ENCODE measurements at places on chromosomes 7 and 10. TPM values are rescaled to one million over a fixed set of nuclear protein-coding genes. Genes with fewer than 3 reads are reported as not detected.

ELMO1 gene
- total RNA-seq: 0.14 TPM

PPP1R3C gene
- total RNA-seq: 20.8 TPM

OR2A1 gene
- total RNA-seq: not detected

UBE2D1 gene
- 19.0 TPM for total RNA-seq

OAT gene
- 124 TPM for total RNA-seq

PTPRN2 gene
- under 0.01 TPM for total RNA-seq

GIMAP1 gene
- not detected for total RNA-seq

FAM25C gene
- 13.7 TPM for total RNA-seq

NPY4R2 gene
- not detected for total RNA-seq

LLCFC1 gene
- not detected for total RNA-seq

ZNF800 gene
- 15.7 TPM for total RNA-seq

AKR1B15 gene
- 0.34 TPM for total RNA-seq

NKX2-3 gene
- not detected for total RNA-seq

TUBB8 gene
- total RNA-seq: not detected

OR6V1 gene
- total RNA-seq: not detected

CDHR1 gene
- total RNA-seq: 2.8 TPM

HGF gene
- not detected for total RNA-seq

SMIM30 gene
- total RNA-seq: 56.2 TPM

C10orf143 gene
- total RNA-seq: 0.34 TPM

SPDYE6 gene
- total RNA-seq: not detected

PLAU gene
- 90.2 TPM for total RNA-seq

FANK1 gene
- 2.7 TPM for total RNA-seq

FEZF1 gene
- under 0.01 TPM for total RNA-seq

WIPF3 gene
- 0.21 TPM for total RNA-seq

A1CF gene
- not detected for total RNA-seq

HOXA6 gene
- total RNA-seq: not detected

ZNF365 gene
- 5.5 TPM for total RNA-seq

ZNF282 gene
- 49.5 TPM for total RNA-seq

ATG9B gene
- 1.00 TPM for total RNA-seq

VENTX gene
- not detected for total RNA-seq

HTRA1 gene
- 120 TPM for total RNA-seq

SPACDR gene
- 0.34 TPM for total RNA-seq

OR6B1 gene
- total RNA-seq: not detected

MBL2 gene
- total RNA-seq: not detected

DPYSL4 gene
- 11.7 TPM for total RNA-seq

OPTN gene
- 190 TPM for total RNA-seq

FZD1 gene
- total RNA-seq: 7.2 TPM

SLC26A3 gene
- 0.14 TPM for total RNA-seq

KCNIP2 gene
- 0.34 TPM for total RNA-seq

ADAM22 gene
- total RNA-seq: 0.07 TPM

SPOCK2 gene
- 0.34 TPM for total RNA-seq

AP1S1 gene
- 116 TPM for total RNA-seq

EBLN1 gene
- not detected for total RNA-seq

CYP17A1 gene
- not detected for total RNA-seq

FOXI2 gene
- not detected for total RNA-seq

CUBN gene
- total RNA-seq: 0.71 TPM

WDR86 gene
- total RNA-seq: not detected

SLC26A4 gene
- 0.68 TPM for total RNA-seq

OR2A7 gene
- 1.6 TPM for total RNA-seq

CFAP58 gene
- 0.34 TPM for total RNA-seq

GRID2IP gene
- total RNA-seq: 0.14 TPM

TMEM139 gene
- total RNA-seq: 8.3 TPM

SMO gene
- total RNA-seq: 3.1 TPM

FGFBP3 gene
- 0.34 TPM for total RNA-seq
